ENCODE measurements at places on chromosomes 11 and 22.

- DNase-seq: peak; percentile 12
These were observed 38.6 kb downstream of the TRMU start for GRCh38 chr22:46373921-46374662.

GRCh38 chr11:35661534-35661933 lies 1.0 kb upstream of the TRIM44 start:
- no peak for DNase-seq

DNA sequence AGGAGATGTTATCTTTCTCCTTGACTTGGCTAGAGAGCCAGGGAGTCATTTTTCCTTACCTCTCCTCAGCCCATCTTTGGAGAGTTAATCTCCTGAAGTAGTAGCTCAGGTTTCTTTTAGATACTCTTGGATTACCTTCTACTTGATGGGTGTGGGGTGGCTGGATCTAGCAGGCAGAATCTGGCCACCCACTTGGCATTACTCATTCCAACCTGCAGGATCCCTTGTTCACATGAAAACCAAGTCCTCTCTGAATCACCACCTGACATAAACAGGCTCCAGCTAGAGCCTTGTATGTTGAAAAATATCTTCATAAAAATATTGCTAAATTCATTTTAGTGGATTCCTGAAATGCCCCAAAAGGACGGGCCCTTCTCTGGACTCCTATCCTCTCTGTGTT lies 250.6 kb upstream of the PLET1 start:
- no peak for DNase-seq

- no peak for DNase-seq
These were observed 46.9 kb upstream of the OR4B1 start for GRCh38 chr11:48169717-48170116.
